ENCODE measurements at places on chromosomes 2 and 18.

- no peak for DNase-seq
Observed at GRCh38 chr2:28166956-28167355, 225.7 kb upstream of the FOSL2 start.

DNA sequence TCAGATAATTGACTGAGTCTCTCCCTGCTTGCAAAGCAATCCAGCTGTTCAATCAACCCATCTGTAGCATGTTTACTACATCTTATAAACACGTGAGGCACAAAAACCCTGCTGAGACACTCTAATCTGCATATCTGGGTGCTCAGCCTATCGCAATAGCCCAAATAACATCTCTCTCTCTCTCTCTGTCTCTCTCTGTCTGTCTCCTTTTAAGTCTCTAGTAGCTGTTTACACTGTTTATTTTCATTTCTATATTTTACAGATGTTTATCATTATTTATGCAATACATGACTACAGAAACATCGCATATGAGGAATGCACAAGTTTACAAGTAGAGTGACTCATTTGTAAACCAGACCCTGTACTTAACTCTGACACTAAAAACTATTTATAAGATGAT is 422.1 kb upstream of the DSEL start:
- DNase-seq, result no peak

DNA sequence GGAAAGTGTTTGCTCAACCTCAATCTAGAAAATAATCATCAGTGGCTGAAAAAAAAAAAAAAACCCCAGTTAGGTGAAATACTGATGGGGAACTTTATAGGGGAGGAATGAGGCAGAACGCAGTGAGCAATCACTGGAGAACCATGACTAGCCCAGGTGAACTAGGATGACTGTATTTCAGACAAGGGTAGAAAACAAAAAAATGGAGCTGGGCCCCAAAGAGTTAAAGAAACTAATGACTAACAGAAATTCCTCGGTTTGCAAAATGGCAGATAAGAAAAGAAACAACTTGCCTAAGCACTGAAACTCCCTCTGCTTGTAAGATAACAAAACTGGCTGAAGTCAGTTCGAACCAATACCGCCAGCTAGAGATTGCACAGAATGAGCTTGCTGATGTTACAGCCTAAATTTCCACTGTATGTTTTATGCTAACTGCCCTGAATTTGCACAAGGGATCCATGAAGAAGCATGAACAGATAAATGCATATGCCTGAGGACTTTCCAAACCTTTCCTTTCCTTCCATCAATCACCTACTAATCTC is 245.9 kb downstream of the METTL4 start:
- DNase-seq, result no peak

- no peak for DNase-seq
Observed at GRCh38 chr2:98453531-98453930, 8.9 kb downstream of the INPP4A start.

GRCh38 chr2:234999740-235000425 is 48.1 kb downstream of the SH3BP4 start:
- no peak for DNase-seq

GRCh38 chr2:238633426-238634328 is 206.9 kb downstream of the ASB1 start:
- no peak for DNase-seq

- no peak for DNase-seq
Observed at GRCh38 chr18:78595924-78596573, 383.6 kb upstream of the SALL3 start.

- no peak for DNase-seq
Observed at GRCh38 chr2:173614265-173614930, 259.7 kb downstream of the CDCA7 start.

GRCh38 chr2:12099374-12099773 is 352.9 kb downstream of the LPIN1 start:
- no peak for DNase-seq

DNA sequence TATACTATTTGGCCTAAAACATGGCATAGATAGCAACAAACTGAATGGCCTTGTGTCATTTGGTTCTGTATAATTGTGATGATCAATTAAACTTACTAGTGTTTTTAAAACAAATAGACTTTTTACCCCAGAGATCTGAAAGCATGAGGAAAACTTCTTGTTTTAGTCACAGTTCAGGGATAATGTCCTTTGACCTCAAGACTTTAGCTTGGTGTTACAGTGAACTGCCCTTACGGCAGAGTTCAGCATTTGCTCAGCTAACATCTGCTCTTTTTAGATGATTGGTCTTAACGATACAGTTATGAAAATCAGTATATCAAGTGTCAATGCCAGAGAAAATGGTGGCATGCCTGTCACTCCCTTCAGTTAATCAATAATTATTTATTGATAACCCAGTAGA is 429.2 kb downstream of the PARD3B start:
- no peak for DNase-seq

DNA sequence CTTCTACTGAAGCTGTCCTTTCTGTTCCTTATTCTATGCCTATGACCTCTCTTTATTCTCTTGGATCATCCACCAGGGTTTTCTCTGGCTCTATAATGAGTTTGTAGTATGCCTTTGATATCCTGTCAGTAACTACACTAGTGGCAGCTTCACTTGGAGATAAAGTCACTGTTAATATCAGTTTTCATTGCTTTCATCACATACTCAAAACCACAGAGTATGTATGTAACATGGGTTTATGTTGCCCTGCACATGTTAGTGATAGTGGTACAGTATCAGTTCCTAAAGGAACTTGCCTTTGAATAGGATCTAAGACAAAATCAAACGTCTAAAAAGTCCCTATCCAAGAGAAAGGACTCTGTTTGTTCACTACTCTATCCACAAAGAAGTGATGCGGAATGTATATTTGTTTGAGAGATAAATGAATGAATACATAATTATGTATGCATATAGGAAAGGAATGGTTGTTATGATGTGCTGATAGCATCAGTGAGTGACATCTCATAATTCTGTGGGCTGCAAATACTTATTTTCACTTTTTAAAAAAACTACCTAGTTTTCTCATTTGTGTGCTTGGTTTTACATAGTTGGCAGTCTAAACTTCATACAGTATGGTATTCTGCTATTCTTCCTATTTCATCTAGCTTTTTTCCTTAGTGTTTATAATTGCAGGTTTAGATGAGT is 45.1 kb downstream of the TET3 start:
- DNase-seq, result no peak

DNA sequence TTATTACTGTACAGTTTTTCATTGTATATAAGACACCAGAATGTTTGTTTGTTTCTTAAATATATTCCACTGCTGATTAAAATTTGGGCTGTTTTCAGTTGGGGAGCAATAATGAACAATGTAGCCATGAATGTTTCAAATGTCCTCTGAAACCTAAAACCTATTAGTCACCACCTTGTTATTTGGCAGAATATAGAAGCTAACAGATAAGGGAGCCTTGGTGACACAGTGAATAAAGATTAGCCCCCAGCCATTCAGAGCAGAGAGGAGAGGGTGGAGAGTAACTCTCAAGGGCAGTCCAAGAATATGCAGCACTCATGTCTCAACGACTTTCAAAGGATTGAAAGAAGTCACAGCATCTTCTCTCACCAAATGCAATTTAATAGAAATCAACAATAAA is 43.1 kb upstream of the ATP8B1 start:
- DNase-seq, result no peak

GRCh38 chr2:40658941-40659340 is 207.1 kb upstream of the SLC8A1 start:
- DNase-seq, result peak; percentile 13

DNA sequence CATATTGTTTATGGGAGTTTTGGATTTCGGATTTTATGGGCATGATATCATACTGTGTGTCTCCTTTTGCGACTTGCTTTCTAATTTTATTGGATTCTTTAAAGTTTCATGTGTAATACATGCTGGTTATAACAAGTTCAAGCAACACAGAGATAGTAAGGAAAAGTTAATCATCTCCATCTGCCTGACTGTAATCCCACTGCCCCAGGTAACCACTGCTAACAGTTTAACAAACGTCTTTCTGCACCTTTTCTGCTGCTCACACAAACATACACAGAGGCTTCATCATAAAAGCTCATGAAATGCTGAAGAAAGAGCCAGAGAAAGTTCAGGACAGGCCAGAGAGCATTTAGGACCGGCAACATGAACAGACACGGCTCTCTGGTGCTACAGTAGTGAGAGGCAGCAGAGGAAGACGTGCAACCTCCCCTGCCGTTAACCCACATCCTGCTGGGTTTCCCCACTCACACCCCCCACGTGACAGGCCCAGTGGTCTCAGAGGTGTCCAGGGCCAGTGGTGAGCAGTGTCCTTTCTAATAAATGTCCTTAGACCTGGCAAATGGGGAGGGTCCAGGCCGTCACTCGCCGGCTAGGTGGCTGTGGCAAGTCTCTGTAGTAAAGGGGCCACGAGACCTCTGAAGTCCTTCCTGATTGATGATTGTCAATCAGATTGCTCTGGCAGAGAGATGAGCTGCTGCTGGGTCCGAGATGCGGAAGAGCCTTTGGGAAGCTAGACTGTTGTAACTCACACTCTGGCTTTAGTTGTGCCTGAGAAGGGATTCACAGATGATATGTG is 43.0 kb upstream of the SLC1A4 start:
- DNase-seq, result no peak

DNA sequence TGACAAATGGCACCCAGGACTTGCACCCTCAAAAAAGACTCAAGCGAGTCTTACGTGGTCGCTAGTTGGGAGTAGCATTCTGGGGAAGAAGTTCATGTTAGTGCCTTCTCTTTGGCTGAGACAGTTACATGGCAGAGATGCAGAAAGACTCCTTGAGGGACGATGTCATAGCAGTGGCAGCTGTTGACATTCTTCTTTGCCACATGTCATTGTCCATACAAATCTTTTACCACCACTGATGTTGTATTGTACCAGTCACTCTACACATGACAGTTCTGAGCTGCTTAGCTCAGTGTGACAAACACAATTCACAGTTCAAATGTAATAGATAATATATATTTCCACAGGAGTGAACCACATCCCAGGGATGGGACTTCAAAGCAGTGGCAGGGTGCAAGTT is 197.1 kb downstream of the TCF4 start:
- DNase-seq, result no peak

- no peak for DNase-seq
Observed at GRCh38 chr2:199629301-199629700, 171.6 kb upstream of the SATB2 start.

DNA sequence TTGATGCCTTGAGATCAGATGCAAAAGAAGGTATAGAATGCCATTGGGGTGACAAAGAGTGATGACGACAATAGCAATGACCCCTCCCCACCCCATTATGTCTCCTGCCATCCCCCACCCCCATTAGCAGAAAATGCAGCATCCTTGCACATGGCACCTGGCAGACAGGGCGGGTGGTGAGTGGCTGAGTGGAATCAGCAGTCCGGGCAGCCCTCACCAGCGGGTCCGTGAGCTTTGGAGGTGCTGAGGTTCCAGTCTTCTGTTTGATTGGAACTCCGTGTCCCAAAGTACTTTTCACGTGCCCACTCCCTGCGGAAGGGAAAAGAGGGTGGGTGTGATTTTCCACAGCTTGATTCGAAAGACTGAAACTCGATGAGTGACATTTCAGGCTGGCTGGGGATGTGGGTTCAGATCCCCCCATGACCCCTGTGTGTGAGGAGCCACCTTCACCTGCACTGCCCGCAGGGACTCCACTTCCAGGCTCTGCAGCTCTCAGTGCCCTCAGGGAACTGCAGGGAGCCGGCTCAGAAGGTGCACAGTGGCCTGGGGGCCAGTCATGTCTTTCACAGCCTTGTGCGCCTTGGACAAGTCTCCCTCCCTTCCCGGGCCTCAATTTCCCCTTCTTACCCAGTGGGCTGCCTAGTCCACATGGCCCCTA is 130.9 kb downstream of the GLI2 start:
- DNase-seq, result no peak

- no peak for DNase-seq
Observed at GRCh38 chr2:144434425-144435222, 85.3 kb downstream of the ZEB2 start.

DNA sequence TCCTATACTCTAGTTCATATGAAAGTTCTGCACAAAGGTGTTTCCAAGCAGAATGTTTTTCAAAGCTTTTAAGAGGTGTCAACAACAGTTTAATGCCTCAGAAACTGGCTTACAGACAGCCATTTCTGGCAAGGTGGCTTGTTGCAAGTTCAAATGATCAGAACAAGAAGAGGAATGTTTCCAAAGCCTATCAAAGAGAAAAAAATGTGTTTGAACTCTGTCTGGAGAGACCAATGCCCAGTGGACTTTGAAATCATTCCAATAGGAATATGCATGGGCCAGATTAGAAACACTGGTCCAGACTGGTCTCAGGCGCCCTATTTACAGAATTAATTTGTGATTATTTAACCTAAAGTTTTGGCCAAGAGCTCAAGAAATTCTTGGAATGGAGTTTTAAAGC is 106.2 kb downstream of the CPS1 start:
- no peak for DNase-seq

DNA sequence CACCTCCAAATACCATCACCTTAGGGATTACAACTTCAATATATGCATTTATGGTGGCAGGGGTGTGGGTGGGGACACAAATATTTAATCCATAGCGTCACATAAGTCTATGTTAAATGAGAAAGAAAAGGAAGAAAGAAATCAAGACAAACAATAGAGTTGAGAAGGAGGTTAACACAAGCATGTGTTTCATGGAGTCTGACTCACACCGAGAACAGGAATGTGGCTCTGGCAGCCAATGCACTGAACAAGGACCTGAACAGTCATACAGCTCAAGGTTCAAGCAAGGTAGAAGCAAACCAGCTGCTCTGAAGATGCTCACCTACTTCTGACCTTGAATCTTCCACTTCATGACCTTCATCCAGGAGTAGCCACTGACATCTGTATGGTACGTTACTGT is 36.2 kb upstream of the LPIN1 start:
- no peak for DNase-seq

Measured in right kidney (tissue), 9 donors.